ENCODE measurements at places on chromosomes 6 and 20. TPM values are rescaled to one million over a fixed set of nuclear protein-coding genes. Genes with fewer than 3 reads are reported as not detected.

The C20orf144 gene
- total RNA-seq, result 0.26 TPM

The SRMS gene
- not detected for total RNA-seq

- H3K4me1 ChIP-seq, result peaks cover 3% of the 10 kb centered on the region
- no peak for DNase-seq
- no peaks in the 10 kb centered on the region for H3K27me3 ChIP-seq
- H3K36me3 ChIP-seq, result no peaks in the 10 kb centered on the region
- H3K4me3 ChIP-seq, result no peak overlapping the region
Observed at GRCh38 chr6:25218346-25218745, 60.8 kb upstream of the CARMIL1 start.

The HLA-DRA gene
- total RNA-seq, result 6.0 TPM

The CLVS2 gene
- total RNA-seq, result not detected

DNA sequence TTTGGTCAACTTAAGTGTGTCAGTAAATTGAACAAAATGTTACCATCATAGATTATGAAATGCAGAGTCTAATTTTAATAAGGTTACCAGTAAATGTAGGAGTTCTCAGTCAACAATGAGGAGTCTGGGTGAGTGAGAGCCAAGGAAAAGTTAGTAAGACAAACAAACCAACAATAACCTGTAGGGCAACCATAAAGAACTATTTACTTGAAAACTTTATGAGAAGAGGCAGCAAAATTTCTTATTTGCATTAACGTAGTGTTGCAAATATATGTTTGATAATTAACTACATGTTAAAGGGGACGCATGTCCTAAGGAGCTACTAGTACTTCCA, 131.1 kb upstream of the SOX4 start:
- no peaks in the 10 kb centered on the region for H3K36me3 ChIP-seq
- no peak overlapping the region for H3K27ac ChIP-seq
- no peaks in the 10 kb centered on the region for H3K27me3 ChIP-seq
- no peak overlapping the region for H3K4me3 ChIP-seq

- H3K27me3 ChIP-seq, result no peaks in the 10 kb centered on the region
- no peak for DNase-seq
- H3K4me3 ChIP-seq, result peak overlapping the region; percentile 74
- peaks cover 72% of the 10 kb centered on the region for H3K4me1 ChIP-seq
Observed at GRCh38 chr20:44990957-44991356, 24.6 kb downstream of the STK4 start.

- peaks cover 4% of the 10 kb centered on the region for H3K4me1 ChIP-seq
- H3K27ac ChIP-seq, result no peak overlapping the region
- no peak overlapping the region for H3K4me3 ChIP-seq
- H3K36me3 ChIP-seq, result no peaks in the 10 kb centered on the region
- DNase-seq, result no peak
Observed at GRCh38 chr6:90928051-90928450, 341.2 kb upstream of the MAP3K7 start.

DNA sequence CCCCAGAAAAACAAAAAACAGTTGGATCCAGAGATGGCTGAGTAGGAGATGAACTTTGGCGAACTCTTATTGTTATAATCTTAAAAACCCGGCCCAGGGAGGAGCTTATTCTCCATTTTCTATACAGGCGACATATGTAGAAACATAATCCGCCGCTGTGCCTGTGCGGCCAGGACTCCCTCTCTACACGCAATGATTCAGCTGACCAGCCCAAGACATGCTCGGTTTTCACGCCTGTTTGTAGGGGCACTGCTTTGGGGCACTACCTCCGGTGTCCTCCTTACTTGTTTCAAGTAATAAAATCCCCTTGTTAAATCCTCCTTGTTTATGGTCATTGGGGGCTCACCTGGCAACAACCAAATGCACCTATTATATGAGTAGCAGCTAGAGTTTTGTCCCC, 89.9 kb downstream of the SEL1L2 start:
- H3K4me1 ChIP-seq, result no peaks in the 10 kb centered on the region
- H3K36me3 ChIP-seq, result no peaks in the 10 kb centered on the region
- H3K4me3 ChIP-seq, result no peak overlapping the region
- DNase-seq, result no peak

DNA sequence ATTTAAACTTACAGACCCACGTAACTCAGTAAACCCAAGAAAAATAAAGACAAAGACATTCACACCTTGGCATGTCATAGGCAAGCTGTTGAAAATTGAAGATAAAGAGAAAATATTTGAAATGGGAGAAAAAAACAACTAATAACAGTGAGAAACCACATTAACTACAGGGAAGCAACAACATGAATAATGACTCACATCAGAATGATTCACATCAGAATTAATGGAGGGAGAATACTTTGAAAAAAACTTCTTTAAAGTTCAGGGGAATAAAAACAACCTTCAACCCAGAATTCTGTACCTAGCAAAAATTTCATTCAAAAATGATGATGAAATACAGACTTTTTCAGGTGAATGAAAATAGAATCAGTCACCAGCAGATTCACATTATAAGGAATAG, 32.9 kb upstream of the SLC22A3 start:
- no peak for DNase-seq
- H3K27ac ChIP-seq, result no peak overlapping the region
- H3K4me1 ChIP-seq, result no peaks in the 10 kb centered on the region
- peaks cover 9% of the 10 kb centered on the region for H3K27me3 ChIP-seq
- H3K4me3 ChIP-seq, result no peak overlapping the region

The HLA-DPB1 gene
- total RNA-seq, result 5.1 TPM

- H3K4me1 ChIP-seq, result no peaks in the 10 kb centered on the region
- H3K4me3 ChIP-seq, result no peak overlapping the region
Observed at GRCh38 chr6:55868771-55869479, 6.5 kb downstream of the BMP5 start.

The MAPK13 gene
- total RNA-seq, result 65.0 TPM

DNA sequence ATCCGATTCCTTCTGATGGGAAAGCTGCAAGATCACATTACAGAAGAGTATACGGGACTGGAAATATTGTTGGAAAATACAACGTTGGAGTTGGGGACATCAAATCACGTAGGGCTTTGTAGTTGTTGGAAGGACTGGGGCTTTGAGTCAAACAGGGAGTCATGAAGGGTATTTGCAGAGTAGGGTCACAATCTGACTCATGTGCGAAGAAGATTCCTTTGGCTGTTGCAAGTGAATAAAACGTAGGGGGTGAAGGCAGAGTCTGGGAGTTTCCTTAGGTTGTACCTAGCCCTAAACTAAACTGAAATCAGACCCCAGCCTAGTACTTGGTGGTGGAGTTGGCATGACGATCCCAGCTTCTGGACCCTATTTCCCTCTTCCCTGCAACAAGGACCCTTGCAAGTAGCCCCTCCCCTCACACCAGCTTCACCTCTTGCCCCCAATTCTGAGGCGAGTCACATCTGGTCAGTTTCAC, 32.3 kb downstream of the SNX5 start:
- no peak for DNase-seq
- H3K27me3 ChIP-seq, result no peaks in the 10 kb centered on the region
- peaks cover 19% of the 10 kb centered on the region for H3K4me1 ChIP-seq
- peaks cover 11% of the 10 kb centered on the region for H3K36me3 ChIP-seq
- no peak overlapping the region for H3K27ac ChIP-seq

- no peaks in the 10 kb centered on the region for H3K27me3 ChIP-seq
- no peak for DNase-seq
- H3K4me3 ChIP-seq, result no peak overlapping the region
- no peaks in the 10 kb centered on the region for H3K36me3 ChIP-seq
Observed at GRCh38 chr20:57946559-57947315, 236.9 kb upstream of the PMEPA1 start.

GRCh38 chr20:38001981-38002380, 31.3 kb downstream of the TTI1 start:
- H3K27me3 ChIP-seq, result no peaks in the 10 kb centered on the region
- no peak overlapping the region for H3K27ac ChIP-seq
- H3K36me3 ChIP-seq, result peaks cover 66% of the 10 kb centered on the region
- H3K4me3 ChIP-seq, result no peak overlapping the region
- DNase-seq, result no peak
- H3K4me1 ChIP-seq, result peaks cover 47% of the 10 kb centered on the region

- no peak overlapping the region for H3K27ac ChIP-seq
- H3K27me3 ChIP-seq, result peaks cover 9% of the 10 kb centered on the region
- no peak for DNase-seq
- H3K4me3 ChIP-seq, result no peak overlapping the region
- no peaks in the 10 kb centered on the region for H3K4me1 ChIP-seq
- H3K36me3 ChIP-seq, result no peaks in the 10 kb centered on the region
Observed at GRCh38 chr6:160303806-160304205, 44.4 kb upstream of the SLC22A3 start.

DNA sequence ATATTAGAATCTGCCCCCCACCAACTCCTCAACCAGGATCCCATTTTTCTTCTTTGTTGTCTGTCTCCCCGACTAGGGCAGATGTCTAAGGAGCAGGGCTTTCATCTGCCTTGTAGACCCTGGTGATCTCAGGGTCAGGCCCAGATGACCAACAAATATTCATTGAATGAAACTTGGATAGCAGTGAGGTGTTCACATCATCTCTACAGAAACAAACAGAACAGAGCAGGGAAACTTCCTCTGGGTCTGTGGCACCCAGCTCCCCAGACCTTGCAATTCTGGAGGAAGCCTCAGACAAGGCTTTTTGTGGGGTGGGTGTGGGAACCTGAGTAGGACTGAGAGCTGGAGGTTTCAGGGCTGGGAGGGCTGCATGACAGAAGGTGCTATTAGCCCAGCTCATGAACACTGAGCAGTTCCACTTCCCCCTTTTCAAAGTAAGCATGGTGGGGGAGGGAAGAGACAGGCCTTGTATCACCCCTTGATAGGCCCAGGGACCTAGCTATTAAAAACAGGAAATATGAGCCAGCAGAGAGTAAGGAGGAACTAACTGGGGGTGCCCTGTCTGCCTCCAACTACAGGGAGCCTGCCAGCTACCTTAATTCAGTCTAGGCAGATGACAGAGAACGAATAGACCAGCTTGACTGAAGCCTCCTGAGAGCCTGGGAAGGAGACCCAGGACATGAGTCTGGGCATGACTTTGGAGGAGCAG, 37.3 kb upstream of the TOP1 start:
- H3K36me3 ChIP-seq, result no peaks in the 10 kb centered on the region
- no peak overlapping the region for H3K4me3 ChIP-seq
- peak overlapping the region; percentile 24 for H3K27ac ChIP-seq
- H3K4me1 ChIP-seq, result peaks cover 26% of the 10 kb centered on the region
- H3K27me3 ChIP-seq, result no peaks in the 10 kb centered on the region

All from activated CD4-positive, alpha-beta memory T cell treated with anti-CD3 and anti-CD28 coated beads for 36 hours (primary cell).